Effector CD8-positive, alpha-beta T cell (primary cell): ENCODE measurements at places on chromosomes 16 and 17.

GRCh38 chr17:18185832-18186626, 2.4 kb downstream of the ALKBH5 start:
- DNase-seq: no peak

DNA sequence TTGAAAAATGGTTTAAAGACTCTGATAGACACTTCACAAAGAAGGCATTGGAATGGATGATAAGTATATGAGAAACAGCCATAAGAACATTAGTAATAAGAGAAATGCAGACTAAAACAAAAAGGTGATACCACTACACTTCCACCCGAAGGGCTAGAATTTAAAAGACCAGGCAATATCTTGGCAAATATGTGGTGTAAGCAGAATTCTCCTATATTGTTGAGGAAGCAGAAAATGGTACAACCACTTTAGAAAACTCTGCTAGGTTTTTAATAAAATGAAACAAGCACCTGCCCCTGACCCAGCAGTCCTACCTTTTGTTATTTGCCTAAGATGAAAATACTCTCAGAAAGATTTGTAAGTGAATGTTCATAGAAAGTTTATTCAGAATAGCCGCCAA, 43.7 kb downstream of the MAP2K4 start:
- no peak for DNase-seq

- peak; percentile 44 for DNase-seq
Observed at GRCh38 chr16:30805370-30806169, 18.6 kb upstream of the ZNF629 start.

DNA sequence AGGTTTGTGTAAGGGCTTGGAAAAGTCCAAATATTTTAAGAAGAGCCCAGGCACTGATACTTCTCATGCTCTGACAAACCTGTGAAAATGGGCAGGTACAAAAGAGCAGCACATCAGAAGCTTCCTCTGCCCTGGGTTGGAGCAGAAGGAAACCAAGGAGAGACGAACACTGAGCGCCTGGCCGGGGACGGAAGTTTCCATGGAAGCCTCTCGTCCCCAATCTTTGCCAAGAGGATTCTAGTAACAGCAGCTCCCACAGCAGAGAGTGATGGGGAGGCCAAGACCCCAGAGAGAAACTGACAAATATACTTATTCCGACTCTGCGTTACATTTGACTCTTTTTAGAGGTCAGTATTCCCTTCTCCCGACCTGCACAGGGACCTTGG, 268.5 kb downstream of the C16orf95 start:
- no peak for DNase-seq

DNA sequence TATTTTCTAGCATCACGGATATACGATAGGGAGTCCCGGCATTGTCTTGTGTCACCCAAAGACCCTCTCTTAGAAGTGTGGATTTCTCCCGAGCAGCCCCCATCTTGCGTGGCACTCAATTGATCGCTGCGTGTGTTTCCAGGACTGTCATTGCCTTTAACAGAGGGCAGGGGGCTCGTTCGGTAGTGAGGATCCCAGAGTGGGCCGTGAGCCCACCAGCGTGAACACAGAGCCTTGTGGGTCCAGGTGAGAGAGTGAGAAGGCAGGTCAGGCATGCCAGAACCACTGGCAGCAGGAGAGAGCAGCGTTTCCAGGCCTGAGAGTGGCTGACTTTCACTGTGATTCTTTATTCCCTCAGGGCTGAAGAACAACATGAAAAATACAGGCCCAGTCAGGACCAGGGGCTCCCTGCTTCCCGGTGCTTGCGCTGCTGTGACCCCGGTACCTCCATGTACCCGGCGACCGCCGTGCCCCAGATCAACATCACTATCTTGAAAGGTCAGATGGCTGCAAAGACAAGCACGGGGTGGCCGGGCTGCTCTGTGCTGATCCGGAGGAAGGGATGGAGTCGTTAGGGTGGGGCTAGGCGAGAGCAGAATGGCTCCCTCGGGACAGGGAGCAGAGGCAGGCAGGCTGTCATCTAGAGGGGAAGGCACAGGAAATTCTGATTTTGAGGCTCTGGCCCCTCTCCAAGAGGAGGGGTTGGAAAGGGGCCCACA, 22.4 kb downstream of the C1QTNF1 start:
- DNase-seq: no peak

DNA sequence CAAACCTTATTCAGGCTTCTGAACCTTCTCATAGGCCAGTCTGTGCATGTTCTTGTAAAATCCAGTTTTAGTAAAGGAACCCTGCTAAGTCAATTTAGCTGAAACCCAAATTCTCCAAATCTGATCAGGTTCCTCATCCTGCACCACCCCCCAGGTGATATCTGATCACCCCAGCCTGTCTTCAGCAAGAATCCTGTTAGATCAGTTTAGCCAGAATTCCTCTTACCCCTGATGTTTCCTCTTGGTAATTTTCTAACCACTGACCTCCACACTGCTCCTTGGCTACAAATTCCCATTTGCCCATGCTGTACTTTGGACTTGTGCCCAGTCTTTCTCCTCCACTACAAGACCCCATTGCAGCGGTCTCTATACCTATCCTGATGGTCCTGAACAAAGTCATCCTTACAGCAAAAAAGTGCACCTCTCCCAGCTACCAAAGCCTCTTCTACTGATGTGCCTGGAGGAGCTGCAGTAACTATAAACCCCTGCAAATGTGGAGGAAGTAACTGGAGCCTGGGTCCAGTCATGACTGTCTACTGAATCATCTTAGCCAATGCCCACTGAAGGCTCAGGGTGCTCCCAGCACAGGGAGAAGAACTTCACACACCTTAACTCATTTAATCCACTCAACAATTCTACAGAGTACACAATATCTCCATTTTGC, 23.8 kb downstream of the TEX14 start:
- no peak for DNase-seq

GRCh38 chr16:64532691-64533090, 589.2 kb downstream of the CDH11 start:
- DNase-seq: no peak

GRCh38 chr17:77721846-77722160, 236.7 kb upstream of the TNRC6C start:
- no peak for DNase-seq

DNA sequence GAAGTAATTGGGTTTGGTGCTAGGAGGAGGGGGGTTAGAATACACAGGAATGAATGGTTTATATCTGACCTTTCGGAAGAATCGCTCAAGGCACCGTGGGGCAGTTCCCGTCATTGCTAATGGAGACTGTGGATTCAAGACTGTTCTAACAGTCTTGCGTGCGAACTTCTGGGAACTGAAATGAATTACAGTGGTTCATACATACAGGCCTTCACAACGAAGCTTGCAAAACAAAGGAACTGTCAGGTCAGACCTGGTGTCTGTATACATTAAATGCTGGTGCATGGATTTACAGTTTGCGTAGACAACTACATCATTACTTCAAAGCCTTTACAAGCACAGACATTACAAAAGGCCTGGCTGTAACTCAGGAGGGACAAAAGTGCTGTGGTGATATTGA, 983.9 kb downstream of the CDH11 start:
- DNase-seq: no peak

- DNase-seq: no peak
Observed at GRCh38 chr16:55913716-55914115, 38.5 kb upstream of the CES5A start.

GRCh38 chr17:75535871-75536270, 10.4 kb downstream of the LLGL2 start:
- no peak for DNase-seq

- DNase-seq: no peak
Observed at GRCh38 chr17:72270273-72270924, 149.6 kb downstream of the SOX9 start.

DNA sequence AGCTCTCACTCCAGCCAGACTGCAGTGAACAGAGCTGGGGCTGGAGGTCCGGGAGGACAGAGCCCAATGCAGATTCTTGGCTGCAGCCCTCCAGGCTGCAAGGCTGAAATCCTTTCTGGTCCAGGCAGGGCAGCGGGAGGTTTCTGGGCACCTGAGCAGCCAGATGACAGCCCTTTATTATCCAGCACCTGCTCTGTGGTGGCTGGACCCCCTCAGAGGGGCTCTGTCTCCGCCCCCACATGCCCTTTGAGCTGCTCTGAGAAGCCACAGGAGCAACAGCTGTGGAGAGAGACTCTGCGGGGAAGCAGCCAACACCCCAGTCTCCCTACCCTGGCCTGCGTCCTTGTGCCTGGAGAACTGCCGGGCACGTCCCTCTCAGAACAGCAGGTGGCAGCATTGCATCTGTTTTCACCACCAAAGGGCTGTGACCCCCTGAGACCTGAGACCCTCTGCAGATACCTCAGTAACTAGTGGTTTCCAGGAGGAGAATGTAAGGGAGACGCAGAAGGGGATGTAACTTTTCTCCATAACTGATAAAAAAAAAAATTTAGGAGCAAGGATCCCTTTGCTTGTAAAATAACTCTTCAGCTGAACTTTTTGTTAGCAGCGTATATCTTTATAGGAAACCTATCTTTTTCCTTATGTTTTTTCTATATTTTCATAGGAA, 3.7 kb upstream of the CNP start:
- DNase-seq: peak; percentile 46

GRCh38 chr16:46627746-46628145, 6.6 kb upstream of the SHCBP1 start:
- no peak for DNase-seq

DNA sequence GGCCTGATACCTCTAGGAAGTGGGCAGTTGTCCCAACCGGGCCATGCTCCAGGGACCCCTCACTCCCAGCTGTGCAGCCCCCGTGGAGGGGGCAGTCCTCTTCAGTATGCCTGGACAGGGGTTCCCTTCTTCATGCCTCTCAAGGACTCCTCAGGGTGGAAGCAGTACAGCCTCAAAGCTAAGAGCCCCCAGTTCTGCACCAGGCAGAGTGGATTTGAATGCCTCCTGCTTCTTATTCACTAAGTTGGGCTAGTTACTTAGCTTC, 23.9 kb upstream of the ST6GALNAC1 start:
- no peak for DNase-seq

DNA sequence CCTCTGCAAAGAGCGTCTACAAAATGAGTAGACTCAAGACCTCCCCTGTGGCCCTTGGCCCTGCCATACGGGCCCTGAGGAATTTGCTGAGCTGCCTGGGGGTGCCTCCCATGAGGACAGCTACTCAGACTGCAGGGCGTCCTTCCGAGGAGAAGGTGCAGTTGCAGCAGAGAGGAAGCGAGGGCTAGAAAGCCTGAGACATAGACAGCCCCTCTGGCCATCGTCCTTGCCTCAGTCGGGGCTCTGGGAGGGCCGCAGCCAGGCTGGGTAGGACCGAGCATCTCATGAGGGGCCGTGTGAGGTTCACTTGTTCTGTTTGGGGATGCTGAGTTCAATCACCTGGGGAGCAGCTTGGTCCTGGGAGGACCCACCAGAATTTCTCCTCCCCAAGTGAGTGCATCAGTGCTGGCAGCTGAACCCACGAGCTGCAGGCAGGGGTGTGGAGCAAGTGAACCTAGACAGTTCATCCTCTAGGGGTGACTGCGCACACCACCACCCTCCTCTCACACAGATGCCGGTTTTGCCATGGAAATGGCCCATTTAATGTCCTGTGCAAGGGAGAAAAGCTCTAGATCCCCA, 20.3 kb downstream of the RAB11FIP4 start:
- no peak for DNase-seq

GRCh38 chr16:88345721-88346560, 36.8 kb upstream of the ZNF469 start:
- no peak for DNase-seq

GRCh38 chr17:82664701-82665182, 16.5 kb upstream of the WDR45B start:
- DNase-seq: no peak

- no peak for DNase-seq
Observed at GRCh38 chr17:82060614-82061013, 5.0 kb downstream of the DUS1L start.

DNA sequence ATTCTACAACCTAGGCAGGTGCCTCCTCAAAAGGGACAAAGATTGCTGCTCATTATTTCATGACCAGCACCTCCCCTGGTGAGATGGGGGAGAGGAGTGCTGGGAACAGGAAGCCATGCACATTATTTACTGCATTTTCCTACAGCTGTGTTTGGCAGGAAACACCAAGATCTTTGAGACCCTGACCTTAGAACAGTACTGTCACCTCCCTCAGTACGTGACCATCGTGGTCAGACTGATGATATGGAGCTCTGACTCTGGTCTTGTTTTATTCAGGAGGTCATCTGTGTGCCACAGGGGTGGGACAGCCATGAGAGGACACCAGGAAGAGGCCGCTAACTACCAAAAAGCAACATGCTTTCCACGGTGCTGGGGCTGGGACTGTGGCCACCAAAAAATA, 37.4 kb downstream of the USP22 start:
- no peak for DNase-seq

DNA sequence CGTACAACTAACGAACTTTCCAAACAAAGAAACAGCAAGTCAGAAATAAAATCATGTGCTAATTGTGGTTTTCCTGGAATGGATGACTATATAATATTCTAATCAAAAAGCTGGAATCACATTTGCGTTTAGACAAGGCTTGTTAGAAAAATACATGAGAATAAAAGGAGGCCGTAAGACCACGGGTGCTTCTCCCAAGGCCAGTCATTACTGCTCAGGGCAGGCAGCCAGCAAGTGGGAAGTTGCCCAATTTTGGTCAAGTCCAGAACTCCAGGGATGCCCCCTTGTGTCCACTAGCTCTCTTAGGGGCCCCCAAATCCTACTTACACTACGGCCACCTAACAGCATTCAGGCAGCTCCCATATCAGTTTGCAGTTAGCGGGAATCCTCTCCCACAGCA, 25.9 kb upstream of the LYRM9 start:
- no peak for DNase-seq

DNA sequence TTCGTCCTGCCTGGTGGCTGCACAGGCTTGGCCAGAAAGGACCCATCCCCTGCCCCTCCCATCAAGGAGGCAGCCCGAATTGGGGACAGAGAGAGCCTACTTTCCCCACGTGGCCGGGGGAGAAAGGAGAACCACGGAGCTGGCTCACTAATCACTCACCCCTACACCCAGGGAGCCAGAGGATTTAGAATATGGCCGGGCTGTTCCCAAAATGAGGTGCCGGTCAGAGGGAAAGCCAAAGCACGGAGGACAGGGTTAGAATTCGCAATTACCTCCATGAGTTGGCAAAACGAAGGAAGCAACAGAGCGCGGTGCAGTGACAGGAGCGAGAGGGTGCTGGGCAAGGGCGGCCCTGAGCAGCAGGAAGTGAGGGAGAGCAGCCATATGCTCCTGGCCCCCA, 33.1 kb downstream of the SHISA6 start:
- no peak for DNase-seq

DNA sequence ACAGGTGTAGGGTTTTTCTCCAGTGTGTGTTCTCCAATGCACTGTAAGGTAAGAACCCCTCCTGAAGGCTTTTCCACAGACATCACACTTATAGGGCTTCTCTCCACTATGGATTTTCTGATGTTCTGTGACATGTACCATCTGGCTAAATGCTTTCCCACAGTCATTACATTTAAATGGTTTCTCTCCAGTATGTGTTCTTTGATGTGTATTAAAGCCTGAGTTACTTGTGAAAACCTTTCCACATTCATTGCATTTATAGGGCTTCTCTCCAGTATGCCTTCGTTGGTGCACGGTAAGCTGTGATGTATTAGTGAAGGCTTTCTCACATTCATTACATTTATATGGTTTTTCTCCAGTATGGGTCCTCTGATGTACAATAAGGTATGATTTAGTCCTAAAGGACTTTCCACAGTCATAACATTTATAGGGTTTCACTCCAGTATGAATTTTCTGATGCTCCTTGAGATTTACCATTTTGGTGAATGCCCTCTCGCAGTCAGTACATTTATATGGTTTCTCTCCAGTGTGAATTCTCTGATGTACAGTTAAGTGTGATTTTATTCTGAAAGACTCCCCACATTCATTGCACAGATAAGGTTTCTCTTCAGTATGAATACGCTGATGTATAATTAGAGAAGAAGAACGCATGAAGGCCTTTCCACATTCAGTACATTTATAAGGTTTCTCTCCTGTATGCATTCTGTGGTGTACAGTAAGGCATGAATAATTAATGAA, 30.9 kb downstream of the ZNF624 start:
- no peak for DNase-seq
